Ammon's horn (tissue), 1 donor: ENCODE measurements at places on chromosomes 12 and 14.

DNA sequence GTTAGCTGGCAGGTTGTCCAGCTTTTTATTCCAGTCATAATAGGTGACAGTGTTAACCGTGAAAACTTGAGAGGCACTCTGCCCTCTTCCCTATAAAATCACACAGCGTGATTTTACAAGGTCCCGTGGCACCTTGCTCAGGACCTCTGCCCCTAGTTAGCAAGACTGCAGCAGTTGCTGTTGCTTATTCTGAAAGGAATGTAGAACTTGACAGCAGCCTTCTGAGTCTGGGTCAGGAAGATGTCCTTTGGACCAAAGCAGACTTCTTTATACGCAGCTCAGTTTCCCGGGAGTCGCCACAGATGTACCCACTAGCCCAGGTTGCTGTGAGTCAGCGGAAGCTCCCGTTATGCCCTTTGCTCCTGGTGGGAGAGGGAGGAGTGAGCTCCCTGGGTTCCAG, 13.2 kb downstream of the PRKAB1 start:
- no peak for DNase-seq

- DNase-seq = no peak
Measured at GRCh38 chr12:52358575-52359350, 8.5 kb downstream of the KRT85 start.

DNA sequence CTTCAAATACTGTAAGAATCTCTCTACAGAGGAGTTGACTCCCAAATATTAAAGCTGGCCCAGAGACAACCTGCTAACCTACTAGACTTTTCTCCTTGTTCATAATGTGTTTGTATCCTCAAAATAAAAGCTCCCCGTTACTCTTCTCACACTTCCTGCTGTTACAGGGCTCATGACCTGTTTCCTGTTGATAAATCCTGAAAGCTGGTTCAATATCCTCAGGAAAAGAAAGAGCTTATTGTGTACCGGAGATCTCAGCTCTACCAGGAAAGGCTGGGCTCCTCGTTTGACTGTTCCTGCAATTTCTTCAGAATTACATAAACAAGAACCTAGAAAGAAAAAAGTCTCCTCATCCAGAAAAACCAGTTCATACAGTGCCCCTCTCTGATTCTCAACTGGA, 30.8 kb downstream of the CLEC1A start:
- no peak for DNase-seq

- no peak for DNase-seq
Measured at GRCh38 chr14:60807971-60808370, 73.4 kb downstream of the MNAT1 start.

- no peak for DNase-seq
Measured at GRCh38 chr12:73186272-73186671, 914.1 kb downstream of the TRHDE start.

DNA sequence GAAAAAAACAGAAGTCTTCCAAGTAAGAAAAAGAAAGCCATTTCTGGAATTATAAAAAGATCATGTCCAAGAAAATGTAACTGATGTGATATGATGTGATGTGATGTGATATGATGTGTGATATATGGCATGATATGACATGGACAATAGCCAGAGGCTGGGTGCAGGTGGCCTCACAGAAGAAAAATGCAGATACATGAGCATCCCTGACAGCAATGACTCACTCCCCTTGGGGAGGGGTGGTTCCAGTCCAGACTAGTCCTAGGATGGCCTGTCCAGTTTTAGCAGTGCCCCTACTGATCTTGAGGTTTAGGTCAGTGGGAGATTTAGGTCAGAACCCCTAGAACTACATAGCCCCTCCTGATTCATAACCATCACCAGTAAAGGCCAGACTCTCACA, 3.5 kb upstream of the RHOJ start:
- no peak for DNase-seq
